ENCODE measurements at places on chromosomes 7 and 10.

GRCh38 chr7:43621729-43622448 is 39.0 kb downstream of the STK17A start:
- DNase-seq, result no peak

- no peak for DNase-seq
Measured at GRCh38 chr10:98041352-98042043, 11.1 kb upstream of the CRTAC1 start.

DNA sequence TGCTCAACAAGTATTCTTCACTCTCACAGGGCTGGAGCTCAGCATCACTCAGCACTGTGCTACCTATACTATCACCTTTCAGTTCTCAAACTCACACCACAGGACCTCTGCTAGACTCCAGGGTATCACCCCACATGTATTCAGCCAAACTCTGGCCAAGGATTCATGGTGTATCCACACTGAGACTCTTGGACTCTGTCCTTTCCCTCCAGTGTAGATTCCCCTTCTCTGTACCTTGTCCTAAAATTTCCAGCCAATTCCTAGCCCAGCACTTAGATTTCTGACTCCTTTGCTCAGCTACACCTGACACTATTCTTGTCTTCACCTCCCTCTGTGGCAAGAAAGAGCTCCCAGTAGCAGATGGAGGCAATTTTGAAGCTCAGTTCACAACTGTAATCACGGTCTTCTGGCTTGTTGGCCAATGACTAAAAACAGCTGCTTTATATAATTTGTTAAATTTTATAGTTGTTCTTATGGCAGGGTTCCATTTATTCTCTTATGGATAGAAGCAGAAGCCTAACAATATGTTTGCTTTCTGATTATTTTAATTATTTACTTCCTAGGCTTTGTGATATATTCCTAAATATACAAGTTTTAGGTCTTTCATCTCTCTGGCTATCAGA is 258.8 kb downstream of the THSD7A start:
- no peak for DNase-seq

- DNase-seq, result no peak
Measured at GRCh38 chr10:36712695-36713094, 412.7 kb upstream of the ANKRD30A start.

DNA sequence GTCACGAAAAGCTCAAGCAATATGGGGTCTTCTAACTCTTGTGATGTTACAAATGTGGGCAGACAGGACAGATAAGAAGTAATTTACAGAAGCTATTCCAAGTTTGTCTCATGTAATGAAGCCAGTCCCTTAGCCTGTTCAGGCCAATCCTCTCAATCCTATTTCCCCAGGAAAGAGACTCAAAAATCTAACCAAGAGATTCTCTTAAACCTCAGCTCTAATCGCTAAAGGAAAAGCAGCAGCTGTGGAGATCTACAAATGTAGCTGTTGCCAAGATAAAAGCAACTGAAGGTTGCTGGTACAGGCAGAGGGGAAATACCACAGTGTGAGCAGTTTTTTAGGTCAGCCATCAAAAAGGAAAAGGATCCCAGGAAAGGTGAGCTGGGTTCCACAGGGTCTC is 39.3 kb downstream of the ANK3 start:
- no peak for DNase-seq

DNA sequence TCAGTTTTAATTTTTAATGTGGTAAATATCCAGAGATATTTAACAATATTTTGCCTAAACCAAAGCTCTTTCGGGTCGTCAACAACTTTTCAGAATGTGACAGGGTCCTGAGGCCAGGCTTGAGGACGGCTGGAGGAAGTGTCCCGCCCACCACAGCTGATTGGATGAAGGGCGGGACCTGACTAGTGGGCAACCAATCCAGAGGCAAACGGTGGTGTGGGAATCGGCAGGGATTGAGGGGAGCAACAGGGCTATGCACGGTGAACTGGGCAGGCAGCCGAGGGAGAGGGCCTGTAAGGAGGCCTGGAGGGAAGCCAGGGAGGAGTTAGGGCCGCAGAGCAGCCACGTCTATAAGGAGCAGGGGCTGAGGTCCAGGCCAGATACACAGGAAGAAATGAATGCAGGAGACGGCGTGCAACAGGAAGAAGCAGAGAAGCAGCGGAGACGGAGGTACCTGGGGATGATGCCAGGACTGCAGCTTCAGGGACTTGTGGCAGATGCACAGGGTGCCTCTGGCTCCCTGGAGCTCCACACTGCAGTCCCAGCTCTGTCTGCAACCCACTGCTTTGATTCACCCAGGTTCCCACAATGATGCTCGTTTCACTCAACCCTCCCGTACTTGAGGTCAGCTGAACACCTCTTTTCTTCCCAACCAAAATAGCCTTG is 46.1 kb upstream of the ZMIZ1 start:
- DNase-seq, result no peak

- DNase-seq, result no peak
Measured at GRCh38 chr7:361680-362401, 71.9 kb downstream of the FOXL3 start.

DNA sequence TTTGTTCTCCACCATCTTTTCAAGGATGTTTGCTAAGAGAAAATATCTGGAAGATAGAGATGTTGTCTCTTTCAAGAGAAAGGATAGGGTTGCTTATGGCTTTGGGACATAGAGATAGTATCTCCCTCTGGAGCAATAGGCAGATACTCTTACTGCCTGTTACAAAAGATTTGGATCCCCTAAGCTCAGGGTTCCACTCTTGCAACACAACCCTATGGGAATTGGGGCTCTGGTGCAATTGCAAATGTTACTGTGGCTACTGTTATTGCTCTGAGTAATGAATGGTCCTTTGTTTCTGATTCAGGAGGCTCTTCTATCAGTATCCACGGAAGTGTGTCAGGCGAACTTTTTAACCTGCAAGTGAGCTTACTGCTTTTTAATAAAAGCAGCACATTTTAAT is 88.8 kb downstream of the GPR85 start:
- DNase-seq, result no peak

DNA sequence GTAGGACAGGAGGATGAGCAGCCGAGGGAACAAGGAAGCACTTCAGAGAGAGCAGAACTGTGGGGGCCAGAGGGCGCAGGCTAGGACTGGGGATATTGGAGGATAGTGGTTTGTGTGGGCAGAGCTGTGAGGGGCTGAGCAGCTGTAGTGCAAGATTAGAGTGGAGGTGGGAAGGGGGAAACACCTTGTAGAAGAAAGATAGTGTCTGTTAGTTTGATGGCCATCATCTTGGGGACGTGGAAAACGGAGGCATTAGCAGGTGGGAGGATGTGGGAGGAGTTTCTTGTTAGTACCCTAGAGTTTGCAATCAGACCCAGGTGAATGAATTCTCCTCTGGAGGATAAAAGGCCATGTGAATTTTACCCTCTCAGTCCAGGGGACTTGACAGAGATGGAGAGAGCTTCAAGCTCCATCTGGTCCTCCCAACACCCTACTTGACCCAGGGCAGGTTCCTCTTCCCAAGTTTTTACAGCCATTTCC is 34.0 kb downstream of the PRSS2 start:
- DNase-seq, result no peak

GRCh38 chr10:76675951-76676587 is 961.5 kb downstream of the KCNMA1 start:
- no peak for DNase-seq

DNA sequence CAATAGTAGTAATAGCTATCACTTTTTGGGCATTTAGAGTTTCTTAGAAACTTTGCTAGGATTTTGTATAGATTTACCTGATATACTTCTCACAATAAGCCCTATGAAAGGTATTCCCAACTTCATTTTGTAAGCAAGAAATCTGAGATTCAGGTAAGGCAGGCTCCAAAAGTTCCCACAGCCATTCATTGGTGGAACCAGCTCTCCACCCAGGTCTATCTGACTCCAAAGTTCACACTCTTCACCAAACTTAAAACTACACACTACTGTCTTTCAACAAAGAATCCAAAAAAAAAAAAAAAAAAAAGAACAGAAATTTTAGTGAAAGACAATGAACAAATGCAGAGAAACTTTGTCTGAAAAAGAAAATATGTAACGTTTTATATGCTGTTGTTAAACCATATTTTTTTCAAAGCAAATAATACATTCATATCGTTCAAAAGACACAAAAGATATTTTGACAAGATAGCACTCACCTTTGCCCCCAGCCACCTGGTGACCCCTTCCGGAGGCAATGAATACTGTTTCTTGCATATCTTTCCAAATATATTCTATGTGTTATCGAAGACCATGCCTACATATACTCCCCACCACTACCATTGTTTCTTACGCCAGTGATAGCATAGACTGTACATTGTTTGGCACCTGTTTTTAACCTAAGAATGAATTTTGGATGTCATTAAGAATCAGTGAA is 108.2 kb downstream of the C1GALT1 start:
- DNase-seq, result no peak

DNA sequence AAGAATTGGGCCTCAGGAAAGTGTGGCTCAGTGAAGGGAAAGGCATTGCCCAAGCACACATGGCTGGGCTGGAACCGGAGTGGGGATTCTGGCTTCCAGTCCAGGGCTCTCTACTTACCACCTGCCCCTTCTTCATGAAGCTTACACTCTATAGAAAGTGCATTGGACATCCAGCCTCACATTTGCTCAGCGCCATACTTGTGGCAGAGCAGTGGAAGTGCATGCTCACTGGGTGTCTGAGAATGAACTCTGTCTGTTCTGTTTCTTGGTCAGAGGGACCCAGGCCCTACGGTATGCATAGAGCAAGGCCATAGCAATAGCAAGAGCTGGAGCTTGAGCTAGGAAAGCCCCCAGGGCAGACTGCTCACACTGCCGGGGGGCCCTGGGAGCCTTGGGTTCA is 1253.5 kb downstream of the TYW1 start:
- DNase-seq, result no peak

All from stimulated activated CD8-positive, alpha-beta memory T cell treated with anti-CD3 and anti-CD28 coated beads, Interleukin-4, amount 100 ng/mL, for 4 hours (primary cell).